ENCODE measurements at places on chromosomes 13 and 19. TPM values are rescaled to one million over a fixed set of nuclear protein-coding genes. Genes with fewer than 3 reads are reported as not detected.

Gene CRB3
- 30.1 TPM for total RNA-seq

Gene USP12
- total RNA-seq = 20.6 TPM

Gene PHF11
- 34.0 TPM for total RNA-seq

DNA sequence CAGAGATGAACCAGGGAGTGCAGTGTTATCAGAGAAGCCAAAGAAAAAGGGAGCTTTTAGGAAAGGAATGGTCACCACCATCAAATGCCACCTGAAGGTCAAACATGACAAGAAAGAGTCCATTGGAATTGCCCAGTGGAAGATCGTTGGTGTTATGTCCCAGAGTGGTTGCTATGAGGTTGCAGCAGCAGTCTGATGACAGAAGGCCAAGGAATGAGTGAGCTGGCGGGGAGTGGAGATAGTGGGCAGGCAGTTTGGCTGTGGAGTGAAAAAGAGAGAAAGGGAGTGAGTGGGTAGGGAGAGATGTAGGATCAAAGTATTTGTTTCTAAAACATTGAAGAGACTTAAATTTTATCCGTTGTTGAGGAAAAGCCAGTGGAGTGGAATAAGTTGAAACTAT is 117.4 kb upstream of the WASF3 start:
- DNase-seq = no peak

GRCh38 chr19:32458500-32459123 is 53.0 kb downstream of the DPY19L3 start:
- no peak for DNase-seq

DNA sequence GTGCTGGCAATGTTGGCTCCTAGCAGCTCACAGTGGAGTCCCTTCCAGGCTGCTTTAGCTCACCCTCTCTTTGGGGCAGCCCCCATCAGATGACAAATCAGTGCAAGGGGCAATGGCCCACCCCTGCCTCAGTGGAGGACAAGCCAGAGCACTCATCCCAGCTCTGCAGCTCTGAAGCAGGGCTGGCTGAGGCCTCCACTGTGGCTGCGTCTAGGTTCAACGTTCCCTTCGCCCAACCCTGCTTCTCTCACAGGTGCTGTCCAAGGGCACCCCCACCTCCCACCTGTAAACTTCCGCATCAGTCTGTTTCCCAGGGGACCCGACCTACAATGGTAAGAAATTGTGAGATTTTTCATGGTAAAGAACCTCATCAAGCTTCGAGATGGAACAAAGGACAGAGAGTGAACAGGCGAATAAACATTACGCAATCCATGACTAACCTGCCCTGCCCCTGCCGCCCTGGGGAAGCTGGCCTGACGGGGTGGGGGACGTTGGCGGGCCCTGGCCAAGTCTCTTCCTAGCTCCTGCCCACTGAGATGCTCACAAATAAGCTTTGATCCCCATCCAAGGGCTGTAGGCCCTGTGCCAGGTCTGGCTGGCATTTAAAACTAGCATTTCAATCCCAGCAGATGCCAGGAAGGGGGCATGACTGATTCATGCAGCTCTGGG is 40.5 kb downstream of the DZIP1 start:
- no peak for DNase-seq

- no peak for DNase-seq
These were observed 286.6 kb downstream of the PCDH20 start for GRCh38 chr13:61128850-61129645.
